T-helper 2 cell (primary cell): ENCODE measurements at places on chromosomes 4 and X.

- DNase-seq = peak; percentile 9
Measured at GRCh38 chr4:47839259-47839658, 1.4 kb upstream of the CORIN start.

GRCh38 chr4:152556283-152556682 lies 20.4 kb upstream of the FBXW7 start:
- peak; percentile 63 for DNase-seq

DNA sequence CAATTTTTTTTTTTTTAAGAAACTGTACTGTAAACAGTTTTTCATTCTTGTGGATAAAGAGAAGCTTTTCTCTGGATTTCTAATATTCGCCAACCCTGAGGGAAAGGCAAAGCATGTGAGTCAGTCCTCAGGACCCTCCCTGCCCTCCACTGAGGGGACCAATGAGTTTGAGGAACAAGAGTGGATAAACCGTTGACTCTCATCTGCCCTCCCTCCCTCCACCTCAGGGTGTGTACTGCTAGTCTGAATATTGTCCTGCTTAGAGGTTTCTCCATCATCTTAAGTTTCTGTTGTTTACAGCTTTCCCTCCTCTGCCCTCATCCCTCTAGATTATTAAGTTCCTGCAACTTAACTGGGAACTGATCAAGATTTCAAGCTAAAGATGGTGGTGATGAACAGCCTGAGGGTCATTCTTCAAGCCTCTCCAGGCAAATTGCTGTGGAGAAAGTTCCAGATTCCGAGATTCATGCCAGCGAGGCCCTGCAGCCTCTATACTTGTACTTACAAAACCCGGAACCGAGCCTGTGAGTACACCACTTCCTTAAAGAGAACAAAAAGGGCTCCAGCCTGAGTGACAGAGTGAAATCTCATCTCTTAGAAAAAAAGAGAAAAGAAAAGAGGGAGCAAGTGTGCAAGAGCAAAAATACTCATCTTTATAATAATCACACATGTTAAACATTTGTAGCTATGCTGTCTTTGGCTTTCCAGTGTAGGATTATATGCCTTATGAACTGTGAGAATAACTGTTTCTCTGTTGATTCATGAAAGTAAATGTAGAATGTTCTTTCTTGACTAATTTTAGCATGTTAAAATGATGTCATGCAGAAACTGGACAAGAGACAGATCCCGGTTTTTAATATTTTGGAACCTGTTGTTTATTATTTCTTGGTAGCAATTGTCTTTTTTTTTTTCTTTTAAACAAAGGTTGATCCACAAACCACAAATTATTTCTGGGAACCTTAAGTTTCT lies 11.9 kb downstream of the CA5B start:
- DNase-seq = no peak

GRCh38 chr4:76830964-76831703 lies 66.8 kb downstream of the SOWAHB start:
- no peak for DNase-seq

GRCh38 chrX:49246541-49246940 lies 11.3 kb downstream of the CCDC22 start:
- DNase-seq = no peak

DNA sequence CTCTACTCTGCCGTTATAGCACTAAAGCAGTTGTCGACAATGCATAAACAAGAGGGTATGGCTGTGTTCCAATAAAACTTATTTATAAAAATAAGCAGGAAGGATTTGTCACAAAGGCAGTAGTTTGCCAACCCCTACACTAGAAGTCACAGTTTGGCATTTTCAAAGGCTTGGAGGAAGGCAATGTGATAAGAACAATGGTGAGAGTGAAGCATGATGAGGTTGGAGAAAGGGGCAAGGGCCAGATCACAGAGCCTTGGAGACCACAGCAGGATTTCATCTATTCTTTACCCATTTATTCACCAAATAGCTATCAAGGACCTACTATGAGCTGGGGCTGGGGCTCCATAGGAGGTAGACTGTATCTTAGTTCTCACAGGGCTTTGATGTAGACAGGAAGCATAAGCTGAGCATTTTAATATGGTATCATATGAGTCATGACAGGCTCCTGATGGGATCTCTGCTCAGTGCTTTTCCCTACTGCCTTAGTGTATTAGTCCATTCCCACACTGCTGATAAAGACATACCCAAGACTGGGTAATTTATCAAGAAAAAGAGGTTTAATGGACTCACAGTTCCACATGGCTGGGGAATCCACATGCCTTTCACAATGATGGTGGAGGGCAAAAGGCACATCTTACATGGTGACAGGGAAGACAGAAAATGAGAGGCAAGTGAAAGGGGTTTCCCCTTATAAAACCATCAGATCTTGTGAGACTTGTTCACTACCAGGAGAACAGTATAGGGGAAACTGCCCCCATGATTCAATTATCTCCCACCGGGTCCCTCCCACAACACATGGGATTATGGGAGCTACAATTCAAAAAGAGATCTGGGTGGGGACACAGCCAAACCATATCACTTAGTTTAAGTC lies 58.9 kb downstream of the PPM1K start:
- DNase-seq = no peak

DNA sequence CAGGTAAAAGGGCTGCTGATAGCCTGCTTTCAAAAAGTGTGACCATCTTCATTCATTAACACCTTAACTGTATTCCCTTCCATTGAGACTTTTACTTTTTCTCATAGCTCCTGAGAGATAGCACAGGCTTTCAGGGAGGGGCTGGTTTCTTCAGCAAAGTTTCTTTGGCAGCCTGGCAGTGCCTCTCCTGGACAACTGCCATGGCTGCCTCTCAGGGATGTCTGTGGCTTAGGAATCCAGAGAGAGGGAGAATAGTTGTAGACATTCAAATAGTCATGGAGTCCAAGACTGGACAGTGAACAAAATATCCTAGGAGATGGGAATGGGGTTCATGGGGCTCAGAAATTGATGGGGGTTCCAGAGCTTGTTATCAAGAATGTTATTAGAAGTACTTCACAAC lies 81.1 kb downstream of the FAM47B start:
- no peak for DNase-seq
